ENCODE measurements at places on chromosomes 12 and 14.

DNA sequence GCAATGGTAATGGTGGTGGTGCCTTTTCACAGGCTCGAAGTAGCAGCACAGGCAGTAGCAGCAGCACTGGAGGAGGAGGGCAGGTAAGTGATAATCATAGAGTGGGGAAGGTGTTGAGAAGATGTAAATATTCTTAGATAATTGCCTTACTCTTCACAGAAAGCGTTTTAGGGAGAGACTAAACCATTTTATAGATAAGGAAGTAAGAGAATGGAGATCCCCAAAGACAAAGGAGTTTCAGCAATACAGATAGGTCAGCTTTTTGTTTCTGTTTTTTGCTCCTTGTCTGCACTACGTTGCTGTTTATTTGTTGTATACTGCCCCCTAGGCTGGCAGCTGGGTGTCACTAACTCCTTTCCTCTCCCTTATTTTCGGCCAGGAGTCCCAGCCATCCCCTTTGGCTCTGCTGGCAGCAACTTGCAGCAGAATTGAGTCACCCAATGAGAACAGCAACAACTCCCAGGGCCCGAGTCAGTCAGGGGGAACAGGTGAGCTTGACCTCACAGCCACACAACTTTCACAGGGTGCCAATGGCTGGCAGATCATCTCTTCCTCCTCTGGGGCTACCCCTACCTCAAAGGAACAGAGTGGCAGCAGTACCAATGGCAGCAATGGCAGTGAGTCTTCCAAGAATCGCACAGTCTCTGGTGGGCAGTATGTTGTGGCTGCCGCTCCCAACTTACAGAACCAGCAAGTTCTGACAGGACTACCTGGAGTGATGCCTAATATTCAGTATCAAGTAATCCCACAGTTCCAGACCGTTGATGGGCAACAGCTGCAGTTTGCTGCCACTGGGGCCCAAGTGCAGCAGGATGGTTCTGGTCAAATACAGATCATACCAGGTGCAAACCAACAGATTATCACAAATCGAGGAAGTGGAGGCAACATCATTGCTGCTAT is 2.0 kb downstream of the SP1 start:
- peak; percentile 68 for DNase-seq

DNA sequence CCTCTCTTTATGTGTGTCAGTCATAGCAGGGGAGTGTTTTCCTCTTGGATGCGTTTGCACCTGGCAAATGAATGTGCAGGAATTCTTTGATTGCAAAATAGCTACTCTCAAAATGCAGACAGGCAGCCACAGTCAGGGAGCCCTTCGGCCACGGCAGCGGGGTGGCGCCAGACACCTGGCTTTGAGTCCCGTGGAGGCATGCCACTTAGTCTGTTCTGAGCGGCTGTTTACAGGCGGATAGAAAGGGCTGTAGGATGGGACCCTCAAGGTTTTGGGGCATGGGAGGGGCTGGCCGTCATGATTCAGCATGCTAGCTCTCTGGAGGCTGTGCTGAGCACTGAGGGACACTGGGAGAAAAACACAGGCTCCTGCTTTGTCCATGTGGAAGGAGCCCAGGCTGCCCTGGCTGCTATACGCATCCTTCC is 117.1 kb downstream of the SLC25A47 start:
- DNase-seq: peak; percentile 35

DNA sequence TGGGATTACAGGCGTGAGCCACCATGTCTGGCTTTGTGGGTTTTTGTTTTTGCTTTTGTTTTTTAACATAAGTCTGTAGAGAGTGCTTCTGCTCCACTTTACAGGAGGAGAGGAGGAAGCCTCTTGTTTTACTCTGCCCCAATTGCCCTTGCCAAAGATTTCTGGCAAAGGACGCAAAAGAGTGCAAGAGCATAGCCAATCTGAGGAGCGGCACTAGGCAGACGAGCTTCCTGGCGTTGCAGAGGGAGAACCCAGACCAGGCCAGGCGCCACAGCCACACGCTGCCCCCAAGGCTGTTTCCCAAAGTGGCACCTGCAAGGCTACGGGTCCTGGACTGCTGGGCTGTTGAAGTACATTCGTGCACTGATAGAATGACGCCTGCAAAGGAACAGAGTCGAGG is 96.2 kb downstream of the BBS10 start:
- no peak for DNase-seq

DNA sequence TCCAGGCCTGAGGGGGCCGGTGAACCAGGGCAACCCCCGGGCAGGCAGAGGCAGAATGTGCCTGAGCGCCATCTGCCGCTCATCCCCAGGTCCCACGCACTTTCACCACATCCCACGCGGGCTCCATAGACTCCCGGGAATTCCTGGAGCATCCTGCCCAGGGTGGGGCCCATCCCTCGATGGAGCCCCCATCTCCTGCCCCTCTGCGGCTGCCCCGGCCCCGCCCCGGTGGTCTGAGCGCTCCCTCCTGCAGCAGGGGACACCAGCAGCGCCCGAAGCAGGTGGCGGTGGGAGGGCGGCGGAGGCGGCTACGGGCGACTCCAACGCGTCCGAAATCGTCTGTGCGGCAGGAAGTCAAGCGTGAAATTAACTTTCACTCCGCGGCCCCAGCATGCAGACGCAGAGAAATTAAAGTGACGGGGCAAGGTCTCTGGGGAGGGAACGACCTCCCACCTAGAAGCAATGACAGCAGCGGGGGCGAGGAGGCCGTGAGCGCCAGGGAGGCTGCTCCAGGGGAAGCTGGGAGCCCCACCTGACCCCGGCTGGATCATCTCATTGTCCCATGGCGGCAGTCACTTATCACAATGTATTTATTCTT is 122.2 kb downstream of the NCOR2 start:
- DNase-seq: no peak

DNA sequence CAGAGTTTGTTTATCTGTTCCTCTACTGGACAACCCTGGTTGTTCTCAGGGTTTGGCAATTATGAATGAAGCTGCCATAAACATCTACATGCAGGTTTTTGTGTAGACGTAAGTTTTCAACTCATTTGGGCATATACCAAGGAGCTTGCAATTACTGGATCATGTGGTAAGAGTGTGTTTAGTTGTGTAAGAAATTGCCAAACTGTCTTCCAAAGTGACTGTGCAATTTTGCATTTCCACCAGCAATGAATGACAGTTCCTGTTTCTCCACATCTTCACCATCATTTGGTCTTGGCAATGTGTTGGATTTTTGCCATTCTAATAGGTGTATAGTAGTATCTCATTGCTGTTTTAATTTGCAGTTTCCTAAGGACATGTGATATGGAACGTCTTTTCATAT is 39.8 kb upstream of the FBXO33 start:
- DNase-seq: no peak

DNA sequence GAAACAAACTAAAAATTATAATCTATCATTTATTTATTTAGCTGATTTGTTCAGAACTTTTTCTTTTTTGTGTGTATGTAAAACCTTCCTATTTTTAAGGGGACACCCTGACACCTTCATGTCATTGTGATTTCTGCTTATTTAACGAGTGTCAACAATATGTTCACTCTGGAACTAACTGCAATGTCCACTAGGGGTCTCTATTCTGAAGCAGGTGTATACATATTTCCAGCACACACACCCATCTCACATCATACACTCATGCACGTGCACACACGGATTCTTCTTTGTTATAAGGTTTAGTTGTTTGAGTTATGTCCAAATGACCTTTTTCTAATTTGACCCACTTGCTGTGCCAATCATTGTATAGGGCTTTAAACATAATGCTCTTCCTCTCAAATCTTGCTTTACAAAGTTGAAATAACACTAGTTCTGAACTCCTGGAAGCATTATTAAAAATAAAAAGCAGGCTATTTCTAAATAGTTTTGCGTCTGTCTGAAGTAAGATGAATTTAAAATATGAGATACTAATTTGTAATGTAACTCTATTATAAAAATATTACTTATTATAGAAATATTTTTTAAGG is 15.5 kb downstream of the E2F7 start:
- peak; percentile 68 for DNase-seq

DNA sequence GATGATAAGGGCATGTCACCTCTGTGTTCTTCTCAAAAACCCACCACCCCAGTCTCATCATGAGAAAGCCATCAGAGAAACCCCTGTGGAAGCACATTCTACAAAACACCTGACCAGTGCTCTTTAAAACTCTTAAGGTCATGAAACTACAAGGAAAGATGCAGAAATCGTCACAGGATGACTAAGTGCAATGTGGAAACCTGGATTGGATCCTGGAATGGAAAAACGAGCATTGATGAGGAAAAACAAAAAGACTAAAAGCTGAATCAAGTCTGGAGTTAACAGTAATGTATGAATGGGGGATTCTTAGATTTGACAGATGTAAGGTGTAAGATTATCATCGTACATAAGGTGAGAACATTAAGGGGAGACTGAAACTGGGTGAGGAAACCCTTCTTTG is 211.0 kb downstream of the TBX5 start:
- DNase-seq: no peak

GRCh38 chr12:132444957-132445883 is 44.7 kb upstream of the FBRSL1 start:
- DNase-seq: peak; percentile 86

GRCh38 chr14:81427348-81428058 is 27.4 kb upstream of the STON2 start:
- no peak for DNase-seq

Data from CD4-positive, alpha-beta T cell treated with Interleukin-10 for 1 hour (primary cell).